ENCODE measurements at places on chromosomes 6 and 20. TPM values are rescaled to one million over a fixed set of nuclear protein-coding genes. Genes with fewer than 3 reads are reported as not detected.
A peak's percentile ranks its signal among the peaks of the same experiment; 100 is the strongest.

The BIRC7 gene
- 5.1 TPM for total RNA-seq

The KHDC1L gene
- not detected for total RNA-seq

The TRIM27 gene
- total RNA-seq = 46.4 TPM

The MYLK2 gene
- 0.27 TPM for total RNA-seq

The ATP6V1G2 gene
- 1.1 TPM for total RNA-seq

DNA sequence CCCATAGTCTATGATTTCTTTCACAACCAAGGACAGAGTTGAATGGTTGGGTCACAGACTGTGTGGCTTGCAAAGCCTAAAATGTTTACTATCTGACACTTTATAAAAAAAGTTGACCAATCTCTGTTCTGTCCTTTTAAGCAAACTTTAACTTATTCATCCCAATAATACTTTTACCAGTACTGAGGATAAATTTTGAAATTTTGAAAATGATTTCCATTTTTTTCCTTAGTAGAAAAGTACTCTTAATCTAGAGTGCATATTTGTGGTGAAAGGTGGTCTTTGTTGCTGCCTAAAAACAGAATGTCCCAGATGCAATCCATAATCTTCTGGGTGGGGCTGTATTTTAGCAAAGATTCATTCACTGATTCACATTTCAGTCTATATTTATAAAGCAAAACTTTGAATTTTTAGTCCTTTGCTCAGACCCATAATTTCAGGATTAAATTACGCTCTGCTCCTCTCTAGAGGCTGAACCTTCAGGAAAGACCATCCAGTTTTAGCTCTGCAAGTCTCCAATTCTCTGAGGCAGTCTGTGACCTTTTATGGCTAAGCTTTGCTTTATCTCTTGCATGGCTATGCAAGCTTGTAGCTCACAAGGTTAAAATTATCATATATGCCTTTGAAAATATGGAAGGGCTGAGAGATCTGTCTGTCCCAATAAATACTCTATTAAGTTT lies 573.5 kb downstream of the COL12A1 start:
- DNase-seq = no peak
- H3K4me1 ChIP-seq = no peaks in the 10 kb centered on the region
- no peak overlapping the region for H3K4me3 ChIP-seq
- H3K27me3 ChIP-seq = no peaks in the 10 kb centered on the region

DNA sequence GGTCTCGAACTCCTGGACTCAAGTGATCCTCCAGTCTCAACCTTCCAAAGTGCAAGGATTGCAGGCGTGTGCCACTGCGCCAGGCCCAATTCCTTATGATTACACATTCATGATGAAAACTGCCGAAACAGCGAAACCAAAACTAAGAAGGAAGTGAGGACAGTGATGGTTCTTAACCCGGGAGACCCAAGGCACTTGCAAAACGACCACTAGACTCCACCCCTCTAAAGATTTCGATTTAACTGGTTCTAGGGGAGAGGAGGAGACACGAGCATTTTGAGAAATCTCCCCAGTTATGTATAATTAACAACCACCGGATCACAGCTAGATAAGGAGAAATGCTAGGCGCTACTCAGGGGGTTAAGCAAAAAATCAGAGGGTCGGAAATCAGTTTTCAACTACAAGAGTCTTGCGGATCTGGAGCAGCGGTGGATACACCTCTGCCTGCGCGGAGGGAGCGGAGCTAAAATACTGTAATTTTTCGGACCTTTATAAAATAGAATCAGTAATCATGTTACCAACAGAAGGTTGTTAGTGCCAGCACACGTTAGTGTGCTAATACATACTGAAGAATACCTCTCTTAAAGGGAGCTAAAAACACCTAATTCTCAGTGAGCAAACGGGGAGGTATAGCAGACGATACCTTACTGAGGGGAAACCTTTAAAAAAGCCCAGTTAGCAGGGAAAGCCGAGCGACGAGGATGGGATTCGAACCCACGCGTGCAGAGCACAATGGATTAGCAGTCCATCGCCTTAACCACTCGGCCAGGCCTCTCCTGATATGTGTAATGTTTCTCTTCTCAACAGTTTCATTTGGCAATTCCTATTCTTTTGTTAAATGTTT lies 60.0 kb upstream of the BTN3A2 start:
- peaks cover 51% of the 10 kb centered on the region for H3K4me1 ChIP-seq
- no peaks in the 10 kb centered on the region for H3K27me3 ChIP-seq
- H3K4me3 ChIP-seq = peak overlapping the region; percentile 71
- DNase-seq = peak; percentile 80
- no peaks in the 10 kb centered on the region for H3K36me3 ChIP-seq
- peak overlapping the region; percentile 84 for H3K27ac ChIP-seq

DNA sequence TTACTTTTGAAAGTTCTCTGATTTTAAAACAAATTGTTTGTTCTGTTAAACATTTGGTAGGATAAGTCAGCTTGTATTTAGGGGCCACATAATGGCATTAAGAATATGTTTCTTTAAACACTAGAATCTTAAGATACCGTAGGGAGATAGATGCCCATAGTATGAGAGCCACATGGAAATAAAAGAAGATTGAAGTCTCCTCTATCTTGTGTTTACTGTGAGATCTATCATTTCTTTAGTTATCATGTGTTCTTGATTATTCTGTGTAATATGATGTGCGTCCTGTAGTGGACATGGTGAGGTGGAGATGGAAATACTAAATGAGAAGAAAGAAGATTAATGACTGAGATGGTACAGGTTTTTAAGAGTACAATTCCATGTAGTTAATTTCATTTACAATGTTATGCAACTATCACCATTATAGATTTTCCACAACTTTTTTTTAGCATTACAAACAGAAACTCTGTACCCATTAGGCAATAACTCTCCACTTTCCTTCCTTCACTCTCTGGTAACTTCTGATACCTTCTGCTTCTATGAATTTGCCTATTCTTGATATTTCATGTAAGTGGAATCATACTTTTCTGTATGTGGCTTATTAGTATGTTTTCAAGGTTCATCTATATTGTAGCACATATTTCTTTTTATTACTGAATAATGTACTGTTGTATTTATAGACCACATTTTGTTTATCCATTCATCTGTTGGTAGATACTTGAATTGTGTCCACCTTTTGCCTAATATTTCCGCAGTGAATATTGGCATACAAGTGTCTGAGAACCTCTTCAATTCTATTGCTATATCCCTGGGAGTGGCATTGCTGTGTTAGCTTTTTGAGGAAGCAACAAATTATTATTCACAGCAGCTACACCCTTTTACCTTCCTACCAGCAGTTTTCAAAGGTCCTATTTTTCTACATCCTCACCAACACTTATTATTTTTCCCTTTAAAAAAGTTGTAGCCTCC lies 11.5 kb downstream of the RNF146 start:
- H3K4me3 ChIP-seq = no peak overlapping the region
- H3K27me3 ChIP-seq = no peaks in the 10 kb centered on the region
- H3K27ac ChIP-seq = no peak overlapping the region
- H3K4me1 ChIP-seq = peaks cover 16% of the 10 kb centered on the region

DNA sequence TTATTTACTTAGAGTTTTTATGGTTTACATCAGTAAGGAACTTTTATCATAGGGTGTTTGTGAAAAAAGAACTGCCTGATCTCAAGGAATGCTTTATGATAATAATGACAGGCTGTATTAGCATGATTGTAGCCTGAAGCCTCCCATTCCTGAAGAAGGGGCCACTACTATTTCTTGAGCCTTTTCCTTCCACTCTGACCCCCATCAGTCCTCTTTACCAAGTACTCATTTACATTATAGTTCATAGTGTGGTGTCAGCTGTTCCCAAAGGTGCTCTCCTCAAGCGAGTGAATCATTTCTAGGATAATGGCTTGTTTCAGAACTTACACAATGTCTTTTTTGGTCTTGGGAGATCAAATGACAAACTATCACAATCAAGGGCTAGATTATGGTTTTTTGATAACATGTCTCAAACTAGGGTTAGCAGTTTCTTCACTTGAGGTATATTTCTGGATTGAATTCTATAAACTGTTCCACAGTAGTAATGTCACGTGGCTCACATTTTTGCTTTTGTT lies 283.6 kb downstream of the CDKAL1 start:
- no peak overlapping the region for H3K27ac ChIP-seq
- no peak overlapping the region for H3K4me3 ChIP-seq

DNA sequence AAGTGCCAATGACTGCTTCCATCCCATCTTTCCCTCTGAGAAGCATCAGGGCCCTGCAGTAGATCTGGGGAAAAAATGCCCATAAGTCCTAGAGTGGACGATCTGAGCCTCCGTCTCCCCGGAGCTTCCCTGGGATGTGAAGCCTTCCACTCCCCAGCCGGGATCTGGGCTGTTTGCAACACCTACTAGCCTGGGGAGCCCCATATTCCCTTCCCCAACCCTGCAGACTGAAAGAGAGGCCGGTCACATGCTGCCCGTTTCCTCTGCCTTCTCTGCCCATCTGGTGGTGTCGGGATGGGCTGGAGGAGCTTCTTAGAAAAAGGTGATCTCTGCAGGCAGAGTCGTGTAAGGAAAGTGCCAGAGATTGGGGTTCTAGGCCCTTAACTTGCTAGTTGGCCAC lies 1.1 kb downstream of the SNPH start:
- peak overlapping the region; percentile 79 for H3K4me3 ChIP-seq
- peaks cover 6% of the 10 kb centered on the region for H3K36me3 ChIP-seq
- H3K4me1 ChIP-seq = peaks cover 48% of the 10 kb centered on the region

DNA sequence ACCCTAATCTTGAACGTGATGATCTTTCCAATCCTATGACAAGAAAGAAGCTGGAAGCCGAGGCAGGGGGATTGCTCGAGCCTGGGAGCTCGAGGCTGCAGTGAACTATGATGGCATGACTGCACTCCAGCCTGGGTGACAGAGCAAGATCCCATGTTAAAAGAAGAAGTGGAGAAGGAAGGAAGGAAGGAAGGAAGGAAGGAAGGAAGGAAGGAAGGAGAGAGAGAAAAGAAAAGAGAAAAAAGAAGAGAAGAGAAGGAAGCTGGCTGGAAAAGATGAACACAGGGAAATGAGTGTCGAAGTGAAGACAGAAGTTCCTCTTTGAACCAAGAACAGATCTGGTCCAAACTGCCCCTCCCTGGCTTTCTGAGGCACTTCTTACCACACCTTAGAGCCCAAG lies 136.0 kb upstream of the PRND start:
- no peaks in the 10 kb centered on the region for H3K36me3 ChIP-seq
- DNase-seq = no peak
- H3K27ac ChIP-seq = no peak overlapping the region
- no peaks in the 10 kb centered on the region for H3K4me1 ChIP-seq
- no peak overlapping the region for H3K4me3 ChIP-seq
- peaks cover 14% of the 10 kb centered on the region for H3K27me3 ChIP-seq

GRCh38 chr6:119626884-119627619 lies 277.5 kb upstream of the MAN1A1 start:
- DNase-seq = no peak
- H3K4me1 ChIP-seq = no peaks in the 10 kb centered on the region
- no peaks in the 10 kb centered on the region for H3K36me3 ChIP-seq

- H3K27me3 ChIP-seq = peaks cover 6% of the 10 kb centered on the region
- H3K4me1 ChIP-seq = no peaks in the 10 kb centered on the region
- H3K36me3 ChIP-seq = no peaks in the 10 kb centered on the region
- no peak overlapping the region for H3K27ac ChIP-seq
These were observed 24.0 kb downstream of the C6orf132 start for GRCh38 chr6:42118162-42119001.

DNA sequence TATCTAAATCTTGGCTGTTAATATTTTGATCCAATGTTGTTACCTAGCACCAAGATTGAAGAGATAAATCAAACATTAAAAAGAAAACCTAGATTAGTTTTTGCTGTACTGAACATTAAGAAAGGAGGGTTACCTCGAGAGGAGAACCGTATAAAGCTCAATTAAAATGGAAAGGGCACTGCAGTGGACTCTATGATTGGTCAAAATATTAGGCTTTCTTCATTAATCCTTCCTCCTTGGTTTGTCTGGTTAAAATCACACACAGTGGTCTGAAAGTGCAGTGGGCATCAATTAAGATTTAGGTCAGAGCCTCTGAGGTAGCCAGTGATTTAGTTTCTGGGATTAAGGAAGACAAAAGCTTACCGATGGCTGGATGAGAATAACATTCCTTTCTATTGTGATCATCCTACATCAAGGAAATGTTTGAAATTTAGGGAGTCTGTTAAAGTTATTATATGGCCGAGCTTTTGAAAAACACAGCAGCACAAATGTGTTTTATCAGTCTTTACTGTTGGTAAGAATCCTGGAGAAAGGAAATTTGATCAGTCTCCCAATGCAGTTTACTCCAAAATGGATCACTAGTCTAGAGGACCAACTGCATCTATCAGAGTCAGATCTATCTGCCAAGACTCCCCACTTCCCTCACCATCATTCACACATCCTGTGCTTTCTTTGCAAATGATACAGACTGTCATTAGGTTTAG lies 134.6 kb upstream of the NEDD9 start:
- DNase-seq = no peak
- peak overlapping the region; percentile 39 for H3K4me3 ChIP-seq
- H3K4me1 ChIP-seq = peaks cover 92% of the 10 kb centered on the region
- H3K36me3 ChIP-seq = peaks cover 64% of the 10 kb centered on the region

- H3K27ac ChIP-seq = no peak overlapping the region
- H3K4me1 ChIP-seq = no peaks in the 10 kb centered on the region
- H3K27me3 ChIP-seq = peaks cover 4% of the 10 kb centered on the region
- H3K36me3 ChIP-seq = no peaks in the 10 kb centered on the region
- no peak overlapping the region for H3K4me3 ChIP-seq
These were observed 281.9 kb downstream of the UBE3D start for GRCh38 chr6:82783587-82784236.

DNA sequence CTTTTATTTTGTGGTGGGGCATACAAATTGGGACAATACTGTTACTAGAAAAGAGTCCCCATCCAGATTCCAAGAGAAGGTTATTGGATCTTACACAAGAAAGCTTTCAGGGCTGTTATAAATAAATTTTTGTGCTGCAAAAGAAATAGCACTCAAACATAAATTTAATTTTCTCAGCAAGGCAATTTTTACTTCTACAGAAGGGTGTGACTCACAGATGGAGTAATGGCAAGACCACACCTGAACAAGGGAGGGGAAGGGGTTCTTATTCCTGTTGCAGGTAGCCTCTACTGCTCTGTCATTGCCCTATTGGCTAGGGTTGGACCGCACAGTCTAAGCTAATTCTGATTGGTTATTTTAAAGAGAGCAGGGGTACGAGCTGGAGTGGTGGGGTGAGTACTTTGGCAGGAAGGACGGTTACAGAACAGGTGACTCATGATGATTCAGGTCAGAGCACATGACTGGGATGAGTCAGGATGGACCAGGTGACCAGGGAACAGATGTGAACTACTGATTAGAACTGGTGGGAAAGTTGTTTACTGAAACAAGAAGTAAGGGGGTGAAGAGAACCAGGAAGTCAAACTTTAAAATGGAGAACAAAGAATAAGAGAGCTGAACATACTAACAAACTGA lies 41.1 kb downstream of the CNR1 start:
- H3K27me3 ChIP-seq = peaks cover 6% of the 10 kb centered on the region
- no peak for DNase-seq
- H3K4me3 ChIP-seq = no peak overlapping the region
- H3K4me1 ChIP-seq = no peaks in the 10 kb centered on the region
- H3K27ac ChIP-seq = no peak overlapping the region
